Stimulated activated CD4-positive, alpha-beta T cell treated with anti-CD3 and anti-CD28 coated beads, Interleukin-1b, Interleukin-23, amount 100 ng/mL, for 4 hours (primary cell): ENCODE measurements at places on chromosomes 3 and 15.

DNA sequence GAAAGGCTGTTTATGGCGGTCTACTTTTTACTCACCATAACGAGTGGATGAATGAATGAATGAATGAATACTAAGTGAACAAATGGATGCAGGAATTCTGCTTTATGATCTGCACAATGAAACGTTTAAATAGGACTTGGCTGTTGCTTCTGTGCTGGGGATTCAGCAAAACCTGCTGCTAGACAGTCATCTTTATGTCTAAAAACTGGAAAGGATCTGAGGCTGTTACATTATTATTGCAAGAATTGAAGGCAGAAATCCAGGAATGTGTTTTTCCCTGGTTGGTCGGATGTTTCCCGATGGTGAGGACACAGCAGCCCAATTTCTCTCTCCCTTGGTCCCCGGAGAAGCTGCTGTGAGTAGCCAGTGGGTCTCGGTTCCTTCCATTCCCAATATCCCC is 94.2 kb downstream of the GABRG3 start:
- no peak for DNase-seq

GRCh38 chr3:119662604-119663373 is 2.4 kb upstream of the POPDC2 start:
- no peak for DNase-seq

DNA sequence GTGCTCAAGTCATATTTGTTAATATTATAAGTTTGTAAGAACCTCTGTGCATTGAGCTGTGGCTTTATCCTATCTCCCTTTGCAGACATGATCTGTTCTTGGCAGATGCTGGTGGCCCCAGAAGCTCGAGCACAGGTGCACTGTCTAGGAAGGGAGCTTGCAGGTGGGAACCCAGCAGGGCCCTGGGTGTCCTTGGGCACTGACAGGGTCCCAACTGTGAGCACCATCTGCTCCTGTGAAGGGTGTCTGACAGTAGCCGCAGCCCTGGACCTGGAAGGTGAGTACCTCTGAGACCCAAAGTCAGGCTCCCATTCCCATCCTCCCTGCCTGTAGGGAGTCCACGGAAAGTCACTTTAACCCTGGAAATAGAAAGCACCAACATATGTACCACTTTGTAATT is 2.4 kb upstream of the REC114 start:
- no peak for DNase-seq

GRCh38 chr15:76206325-76206976 is 104.8 kb downstream of the ETFA start:
- no peak for DNase-seq

- DNase-seq = no peak
Observed at GRCh38 chr3:192875971-192876565, 41.6 kb downstream of the MB21D2 start.

GRCh38 chr3:179450261-179450701 is 989 bp downstream of the GNB4 start:
- DNase-seq = no peak

GRCh38 chr3:187912007-187912406 is 166.7 kb upstream of the BCL6 start:
- no peak for DNase-seq

- no peak for DNase-seq
Observed at GRCh38 chr3:146550070-146550615, 5.7 kb upstream of the PLSCR1 start.

DNA sequence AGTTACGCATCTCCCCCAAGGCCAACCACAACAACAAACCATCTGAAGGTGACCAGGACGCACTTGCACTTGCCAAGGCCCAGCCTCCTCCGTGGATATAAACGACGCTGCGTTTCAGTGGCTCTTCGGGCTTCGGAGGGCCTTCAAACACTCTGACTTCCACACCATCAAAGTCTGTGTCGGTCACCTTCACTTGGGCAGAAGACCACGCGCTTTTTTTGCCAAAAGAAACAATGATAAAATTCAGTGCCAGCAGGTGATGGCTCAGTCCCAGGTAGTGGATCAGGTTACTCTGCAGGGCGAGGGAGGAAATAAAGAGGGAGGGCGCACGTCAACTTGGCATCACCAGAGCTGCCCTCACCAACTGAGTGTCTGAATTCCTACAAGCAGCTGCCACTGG is 63.0 kb downstream of the NCEH1 start:
- no peak for DNase-seq

DNA sequence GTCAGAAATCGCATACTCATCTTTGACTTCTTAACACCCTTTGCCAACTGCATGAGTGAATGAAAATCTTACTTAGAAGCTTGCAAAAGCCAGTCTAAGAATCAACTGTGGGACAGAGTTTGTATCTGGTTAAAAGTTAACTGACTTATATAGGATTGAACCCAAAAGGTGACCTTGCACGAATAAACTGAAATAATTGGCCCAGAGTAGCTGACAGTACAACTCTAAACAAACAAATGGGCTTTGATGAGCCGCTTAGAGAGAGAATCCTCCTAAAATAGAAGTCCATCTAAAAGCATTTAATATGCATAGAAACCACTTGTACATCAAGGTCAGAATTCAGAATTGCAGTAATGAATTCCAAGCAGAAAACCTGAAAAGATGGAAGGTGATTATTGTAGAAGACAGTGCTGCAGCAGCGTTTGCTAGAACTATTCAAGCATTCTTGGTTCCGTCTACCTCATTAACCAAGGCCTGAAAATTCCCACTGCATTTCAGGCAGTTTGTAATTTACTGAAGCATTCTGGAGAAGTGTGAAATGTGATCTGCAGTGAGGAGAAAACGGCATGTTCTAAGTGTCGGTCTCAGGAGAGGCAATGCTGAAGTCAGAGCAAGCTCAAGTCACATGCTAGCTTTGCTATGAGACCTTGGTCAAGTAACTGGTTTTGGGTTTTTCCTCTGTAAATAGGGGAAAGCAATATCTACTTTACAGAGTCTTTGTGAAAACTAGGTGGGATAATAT is 103.7 kb downstream of the CADPS start:
- no peak for DNase-seq

- no peak for DNase-seq
Observed at GRCh38 chr3:66856533-66856932, 141.6 kb upstream of the KBTBD8 start.

- no peak for DNase-seq
Observed at GRCh38 chr15:69897471-69898237, 200.1 kb downstream of the TLE3 start.

DNA sequence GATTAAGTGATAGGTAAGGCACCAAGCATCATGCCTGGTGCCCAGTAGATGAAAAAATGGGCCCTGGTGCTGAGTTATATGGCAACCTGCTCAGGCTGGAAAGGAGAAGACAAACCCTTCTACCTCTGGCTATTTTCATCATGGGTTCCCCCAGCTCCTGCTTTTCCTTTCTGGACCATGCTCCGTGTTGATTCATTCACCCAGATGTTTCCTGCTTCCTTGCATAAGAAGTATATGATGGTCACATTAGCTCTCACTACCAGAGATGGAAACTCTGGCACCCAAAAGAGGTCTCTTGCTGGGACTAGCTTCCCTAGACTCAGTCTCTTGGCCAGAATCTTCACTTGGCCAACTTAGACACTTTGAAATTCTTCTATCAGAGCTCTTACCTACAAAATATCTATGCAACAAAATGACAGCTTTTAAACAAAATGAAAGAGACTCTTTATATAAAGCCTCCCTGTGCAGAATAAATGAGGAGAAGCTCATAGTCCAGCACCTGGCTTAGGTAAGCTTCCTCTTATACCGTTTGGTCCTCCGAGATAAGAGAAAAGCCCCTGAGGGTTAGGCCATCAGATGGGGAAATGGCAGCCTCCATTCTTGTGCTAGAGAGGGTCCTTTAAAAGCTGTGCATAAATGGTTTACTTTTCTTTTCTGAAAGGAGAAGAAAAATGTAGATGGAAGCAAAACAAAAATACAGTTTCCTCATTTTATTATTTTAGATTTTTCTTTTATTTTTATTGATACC is 46.8 kb upstream of the MCF2L2 start:
- DNase-seq = no peak

DNA sequence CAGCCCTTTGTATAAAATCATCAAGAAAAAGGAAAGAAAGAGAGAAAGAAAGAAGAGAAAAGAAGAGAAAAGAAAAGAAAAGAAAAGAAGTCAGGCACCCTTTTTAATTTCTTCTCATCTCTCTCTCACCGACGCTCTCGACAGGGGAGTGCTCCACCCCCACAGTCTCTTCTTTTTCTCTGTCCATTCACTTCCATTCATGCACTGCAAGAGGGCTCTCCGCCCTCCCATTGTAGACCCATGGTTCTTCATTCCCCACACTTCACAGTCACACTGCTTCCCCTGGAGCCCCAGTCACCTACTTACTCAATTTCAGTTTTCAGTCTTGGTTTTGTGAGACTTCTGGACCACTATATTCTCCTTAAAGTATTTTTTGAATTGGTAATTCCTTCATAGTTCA is 254.7 kb downstream of the SOX2 start:
- no peak for DNase-seq

DNA sequence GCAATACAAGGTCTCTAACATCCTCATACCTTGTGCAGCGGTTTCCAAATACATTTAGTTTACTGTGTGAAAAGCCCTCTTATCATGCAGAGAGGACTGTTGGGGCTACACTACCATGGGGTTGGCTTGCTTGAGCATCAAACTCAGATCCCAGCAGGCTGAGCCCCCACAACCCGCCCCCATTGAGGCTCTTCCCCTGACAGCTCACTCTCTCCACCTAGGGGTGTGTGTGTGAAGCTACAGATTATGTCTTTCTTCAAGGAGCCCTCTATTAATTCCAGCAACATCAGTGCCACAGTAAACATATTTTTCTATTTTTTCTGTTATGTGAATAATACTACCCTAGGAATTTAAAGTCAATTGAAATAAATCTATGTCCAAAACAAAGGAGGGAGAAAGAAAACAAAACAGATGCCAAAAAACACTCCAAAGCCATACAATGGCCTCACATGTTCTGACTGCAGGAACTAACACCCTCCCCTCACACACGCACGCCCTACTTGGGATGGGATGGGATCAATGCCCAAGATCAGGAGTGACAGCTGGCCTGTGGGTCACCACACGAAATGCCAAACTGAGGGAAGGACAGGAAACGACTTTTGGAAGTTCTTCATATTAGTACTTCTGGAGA is 14.7 kb downstream of the TM4SF4 start:
- no peak for DNase-seq

GRCh38 chr15:69093127-69093526 is 67.3 kb upstream of the GLCE start:
- DNase-seq = no peak

- no peak for DNase-seq
Observed at GRCh38 chr3:49668414-49668797, 5.7 kb upstream of the APEH start.

- no peak for DNase-seq
Observed at GRCh38 chr3:114374433-114374990, 80.7 kb downstream of the TIGIT start.

GRCh38 chr3:128502712-128503111 is 9.7 kb upstream of the GATA2 start:
- DNase-seq = no peak

GRCh38 chr3:74546426-74546825 is 68.0 kb downstream of the CNTN3 start:
- DNase-seq = no peak

DNA sequence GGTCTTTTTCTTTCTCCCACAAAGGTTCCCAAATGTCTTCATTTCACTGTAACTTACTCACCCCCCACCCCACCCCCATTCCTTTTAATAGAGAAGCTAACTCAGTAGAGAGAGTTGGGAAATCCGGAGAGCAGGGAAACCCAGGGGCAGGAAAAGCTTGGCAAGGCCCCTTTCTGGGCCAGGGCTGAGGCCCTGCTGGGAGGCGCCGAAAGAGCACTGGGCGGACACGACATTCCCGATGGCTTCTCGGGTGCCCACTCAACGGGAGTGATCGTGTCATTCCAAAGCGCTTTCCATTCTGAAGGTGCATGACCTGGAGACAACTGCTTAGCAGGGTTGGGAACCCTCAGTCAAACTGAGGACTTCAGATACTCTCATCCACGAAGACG is 1.6 kb upstream of the DALRD3 start:
- no peak for DNase-seq

GRCh38 chr3:18723206-18723810 is 298.2 kb upstream of the SATB1 start:
- no peak for DNase-seq

DNA sequence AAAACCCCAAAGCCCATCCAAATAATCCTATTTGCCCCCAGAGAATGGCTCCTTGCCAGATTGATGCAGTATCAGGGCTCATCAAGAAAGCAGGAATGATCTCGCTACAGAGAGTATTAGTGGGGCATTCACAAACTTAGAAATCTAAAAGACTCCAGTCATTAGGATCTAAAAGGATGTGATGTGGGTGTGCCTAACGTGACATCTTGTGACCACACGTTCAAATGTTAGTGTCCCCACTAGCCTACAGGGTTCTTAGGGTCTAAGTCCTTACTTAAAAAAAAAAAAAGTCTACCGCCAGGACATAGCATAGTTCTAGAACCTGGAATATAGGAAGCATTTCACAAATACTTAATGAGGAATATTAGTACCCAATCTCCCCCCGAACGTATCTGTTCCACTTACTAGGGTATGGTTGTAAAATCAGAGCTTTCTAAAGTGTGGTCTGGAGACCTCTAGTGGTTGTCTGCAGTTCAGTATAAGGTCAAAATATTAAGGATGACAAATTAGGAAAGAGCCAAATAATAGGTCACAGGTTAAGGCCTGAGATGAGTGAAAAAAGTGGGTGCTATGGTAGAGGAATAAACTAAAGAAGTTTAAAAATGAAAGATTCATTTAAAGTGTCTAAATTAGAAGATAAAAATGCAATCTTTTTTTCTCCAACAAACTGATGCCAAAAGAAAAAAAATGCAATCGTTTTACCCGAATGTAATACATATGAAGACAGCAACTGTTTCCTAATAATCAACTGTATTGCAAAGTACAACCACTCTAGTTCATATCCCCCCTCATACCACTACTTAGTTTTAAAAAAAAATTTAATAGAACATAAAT is 4.2 kb upstream of the CHRM5 start:
- DNase-seq = no peak

- no peak for DNase-seq
Observed at GRCh38 chr3:33023176-33024136, 72.0 kb downstream of the CCR4 start.

- DNase-seq = no peak
Observed at GRCh38 chr3:945738-946137, 147.1 kb upstream of the CNTN6 start.

GRCh38 chr15:56205061-56205876 is 38.4 kb downstream of the RFX7 start:
- no peak for DNase-seq

- DNase-seq = no peak
Observed at GRCh38 chr3:112391648-112392047, 58.7 kb downstream of the CD200 start.

- DNase-seq = no peak
Observed at GRCh38 chr3:150747886-150748683, 14.9 kb downstream of the SIAH2 start.

DNA sequence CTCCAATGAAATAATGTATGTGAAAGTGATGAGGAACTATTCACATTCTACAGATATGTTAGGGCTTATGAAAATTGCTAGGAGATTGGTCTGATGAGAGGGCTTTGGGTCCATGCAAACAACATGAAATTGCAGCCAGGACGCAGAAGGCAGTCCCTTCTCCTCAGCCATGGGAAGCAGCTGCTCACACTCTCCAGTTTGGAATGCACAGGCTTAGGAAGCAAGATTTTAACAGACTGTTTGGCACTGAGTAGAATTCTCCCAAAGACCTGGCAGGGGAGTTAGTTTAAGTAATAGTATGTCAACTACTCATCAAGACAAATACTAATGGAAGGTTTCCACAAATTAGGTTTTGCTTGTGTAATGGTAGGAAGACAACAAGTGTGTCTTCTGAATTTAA is 500.7 kb upstream of the ARRDC4 start:
- DNase-seq = no peak

- DNase-seq = no peak
Observed at GRCh38 chr3:112610121-112610520, 30.8 kb downstream of the CCDC80 start.

- DNase-seq = no peak
Observed at GRCh38 chr3:156017352-156018030, 102.9 kb upstream of the KCNAB1 start.
